ENCODE measurements at places on chromosomes 4 and X.

- DNase-seq, result no peak
These were observed 82.1 kb downstream of the NHSL2 start for GRCh38 chrX:71992711-71993110.

DNA sequence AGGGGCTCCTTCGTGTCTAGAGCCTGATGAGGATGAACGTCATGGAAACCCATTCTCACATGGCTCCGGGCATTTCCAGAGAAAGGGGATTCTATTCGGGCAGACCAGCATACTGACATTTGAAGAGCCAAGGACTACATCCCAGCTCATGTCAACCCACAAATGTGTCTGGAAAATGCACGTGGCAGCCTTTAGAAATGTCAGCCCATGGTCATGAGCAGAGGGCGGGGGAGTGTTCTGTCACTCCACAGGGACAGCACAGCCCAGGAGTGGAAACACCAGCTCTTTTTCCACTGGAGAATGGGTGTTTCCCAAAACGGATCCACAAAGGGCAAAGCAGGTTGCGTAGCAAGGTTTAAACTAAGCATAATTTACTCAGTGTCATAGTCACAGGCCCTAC lies 207.0 kb downstream of the BCOR start:
- no peak for DNase-seq

DNA sequence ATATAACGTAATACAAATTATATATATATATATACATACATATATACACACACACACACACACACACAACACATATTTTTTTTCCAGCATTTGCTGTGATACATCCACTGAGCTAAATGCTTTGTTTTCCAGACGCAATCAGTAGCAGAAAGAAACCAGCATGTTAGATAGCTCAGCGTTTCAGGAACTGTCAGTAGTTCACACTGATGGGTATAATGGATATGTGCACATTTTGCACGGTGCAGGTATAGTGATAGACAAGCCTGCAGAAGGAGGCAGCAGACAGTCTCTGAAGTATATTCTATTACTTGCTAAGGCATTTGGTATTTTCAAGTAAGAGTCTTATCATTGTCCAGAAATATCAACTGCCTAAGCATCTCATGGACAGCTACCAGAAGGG lies 741.6 kb upstream of the HS3ST1 start:
- DNase-seq, result no peak

DNA sequence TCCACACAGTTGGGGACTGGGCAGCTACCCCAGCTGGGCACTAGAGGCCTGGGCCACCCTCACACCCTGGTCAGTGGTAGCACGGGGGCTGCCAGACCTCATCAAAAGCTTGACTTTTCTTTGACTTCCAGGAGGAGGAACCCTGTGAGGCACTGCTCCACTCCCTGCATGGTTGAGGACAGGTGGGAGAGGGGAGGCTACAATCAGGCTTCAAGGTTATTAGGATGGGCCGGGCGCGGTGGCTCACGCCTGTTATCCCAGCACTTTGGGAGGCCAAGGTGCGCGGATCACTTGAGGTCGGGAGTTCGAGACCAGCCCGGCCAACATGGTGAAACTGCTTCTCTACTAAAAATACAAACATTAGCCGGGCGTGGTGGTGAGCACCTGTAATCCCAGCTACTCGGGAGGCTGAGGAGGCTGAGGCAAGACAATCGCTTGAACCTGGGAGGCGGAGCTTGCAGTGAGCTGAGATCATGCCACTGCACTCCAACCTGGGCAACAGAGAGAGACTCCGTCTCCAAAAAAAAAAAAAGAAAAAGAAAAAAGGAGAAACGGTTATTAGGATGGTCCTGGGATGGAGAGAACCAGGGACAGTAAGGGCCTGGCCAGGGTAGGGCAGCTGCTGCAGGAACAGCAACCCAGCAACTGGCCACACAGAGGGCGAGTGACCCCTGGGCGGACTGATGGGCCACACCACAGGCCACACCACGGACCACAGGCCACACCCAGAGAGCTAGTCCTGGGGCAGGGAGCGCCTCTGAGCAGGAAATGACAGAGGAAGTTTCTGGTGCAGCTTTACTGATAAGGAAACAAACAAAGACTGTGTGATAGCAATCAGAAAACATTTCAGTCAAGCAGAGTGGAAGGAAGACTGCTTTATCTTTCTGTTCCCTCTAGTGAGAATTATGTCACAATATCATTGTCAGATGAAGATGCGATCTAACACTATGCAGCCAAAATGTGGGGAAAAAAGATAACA lies 20.5 kb upstream of the OPN1LW start:
- DNase-seq, result no peak

DNA sequence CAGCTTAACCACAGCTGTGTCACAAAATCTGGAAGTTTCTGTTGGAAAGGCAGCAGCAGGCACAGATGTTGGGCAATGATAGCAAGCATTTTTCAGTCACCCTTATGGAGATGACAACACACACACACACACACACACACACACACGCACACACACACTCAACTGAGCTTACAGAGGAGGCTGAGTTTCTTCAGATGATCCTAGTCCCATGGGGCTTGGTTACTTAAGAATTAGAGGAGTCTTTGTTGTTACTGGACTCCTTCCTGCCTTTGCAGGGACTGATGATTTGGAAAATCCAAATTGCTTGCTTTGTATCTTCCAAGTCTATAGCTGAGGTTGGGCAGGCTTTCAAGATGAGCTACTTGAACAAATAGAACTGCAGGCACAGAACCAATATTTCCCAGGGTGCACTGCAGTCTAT lies 740.1 kb upstream of the PITX2 start:
- peak; percentile 99 for DNase-seq

- no peak for DNase-seq
These were observed at the start of gene SLC25A43 for GRCh38 chrX:119398974-119399771. Gene SLC25A43, plus strand, starts transcription at chrX:119399336. Its CDS starts 68 bp downstream, at chrX:119399404.

GRCh38 chrX:6761251-6761650 lies 226.3 kb upstream of the VCX3A start:
- DNase-seq, result no peak

DNA sequence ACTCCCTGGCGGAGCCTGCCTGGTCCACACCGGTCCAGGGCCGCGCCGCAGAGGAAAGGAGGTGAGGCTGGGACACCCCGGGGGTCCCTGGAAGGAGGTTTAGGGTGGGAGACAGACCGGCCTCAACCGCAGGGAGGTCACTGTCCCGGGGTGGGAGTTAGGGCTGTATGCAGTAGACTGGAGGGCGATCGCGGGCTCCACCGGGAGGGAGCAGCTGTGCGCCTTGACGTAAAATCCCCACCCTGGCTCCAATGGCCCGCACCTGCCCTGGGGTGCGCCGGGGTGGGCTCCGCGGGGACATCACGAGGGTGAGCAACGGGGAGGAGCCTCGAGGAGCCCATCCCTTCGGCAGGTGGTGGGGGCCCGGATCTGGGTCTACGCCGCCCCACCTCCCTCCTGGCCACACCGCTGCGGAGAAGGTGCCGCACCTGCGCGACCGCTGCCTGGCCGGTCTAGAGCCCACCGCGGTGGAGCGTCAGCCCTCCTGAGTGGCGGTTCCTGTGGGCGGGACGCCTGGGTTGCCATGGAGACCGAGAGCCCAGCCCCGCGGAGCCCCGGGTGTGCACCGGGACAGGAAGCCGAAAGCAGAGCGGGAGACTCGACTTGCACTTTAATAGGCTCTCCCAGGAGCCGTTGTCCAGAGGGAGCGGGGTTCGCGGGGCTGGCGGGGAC lies 105.1 kb downstream of the ADRA2C start:
- no peak for DNase-seq

GRCh38 chr4:2217726-2218125 lies 24.2 kb downstream of the HAUS3 start:
- DNase-seq, result no peak

DNA sequence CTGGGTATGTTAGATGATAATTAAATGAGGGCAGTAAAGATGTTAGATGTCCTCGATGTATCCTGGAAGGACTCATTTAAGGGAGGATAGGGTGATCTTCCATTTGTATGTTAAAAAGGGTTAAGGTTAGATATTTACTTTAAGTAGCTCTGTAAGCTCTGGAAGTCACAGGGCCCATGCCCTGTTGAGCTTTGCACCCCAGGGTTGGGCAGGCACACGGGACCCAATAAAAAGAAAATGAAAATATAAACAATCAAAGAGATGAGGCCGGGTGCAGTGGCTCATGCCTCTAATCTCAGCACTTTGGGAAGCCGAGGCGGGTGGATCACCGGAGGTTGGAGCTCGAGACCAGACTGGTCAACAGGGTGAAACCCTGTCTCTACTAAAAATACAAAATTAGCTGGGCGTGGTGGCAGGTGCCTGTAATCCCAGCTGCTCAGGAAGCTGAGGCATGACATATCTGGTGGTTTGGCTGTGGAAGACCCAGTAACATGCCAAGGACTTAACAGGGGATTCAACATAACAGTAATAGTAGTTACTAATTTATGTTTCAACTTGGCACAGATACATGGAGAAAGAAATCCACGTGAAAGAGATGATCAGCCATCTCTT lies 16.9 kb upstream of the PHEX start:
- DNase-seq, result no peak

GRCh38 chrX:47430925-47431324 lies 52.1 kb downstream of the ZNF41 start:
- no peak for DNase-seq

DNA sequence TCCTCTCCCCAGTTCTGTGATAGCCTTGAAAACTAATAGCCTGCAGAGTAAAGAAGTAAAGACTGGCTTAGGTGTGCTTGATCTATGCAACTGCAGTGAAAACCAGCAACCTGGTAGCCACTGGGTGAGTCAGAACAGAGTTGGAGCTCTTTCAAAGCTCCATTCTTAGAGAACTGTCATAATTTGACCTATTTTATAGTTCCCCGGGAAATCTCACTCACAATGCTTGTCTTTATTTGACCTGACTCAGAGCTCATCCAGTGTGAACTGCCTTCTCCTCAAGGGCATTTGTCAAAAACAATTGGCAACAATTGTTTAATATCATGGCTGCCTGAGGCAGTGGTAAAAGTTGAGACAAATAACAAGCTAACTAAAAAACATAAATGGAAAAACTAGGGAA lies 213.0 kb upstream of the NHS start:
- DNase-seq, result no peak

GRCh38 chr4:35643661-35644060 lies 600.7 kb downstream of the ARAP2 start:
- no peak for DNase-seq

DNA sequence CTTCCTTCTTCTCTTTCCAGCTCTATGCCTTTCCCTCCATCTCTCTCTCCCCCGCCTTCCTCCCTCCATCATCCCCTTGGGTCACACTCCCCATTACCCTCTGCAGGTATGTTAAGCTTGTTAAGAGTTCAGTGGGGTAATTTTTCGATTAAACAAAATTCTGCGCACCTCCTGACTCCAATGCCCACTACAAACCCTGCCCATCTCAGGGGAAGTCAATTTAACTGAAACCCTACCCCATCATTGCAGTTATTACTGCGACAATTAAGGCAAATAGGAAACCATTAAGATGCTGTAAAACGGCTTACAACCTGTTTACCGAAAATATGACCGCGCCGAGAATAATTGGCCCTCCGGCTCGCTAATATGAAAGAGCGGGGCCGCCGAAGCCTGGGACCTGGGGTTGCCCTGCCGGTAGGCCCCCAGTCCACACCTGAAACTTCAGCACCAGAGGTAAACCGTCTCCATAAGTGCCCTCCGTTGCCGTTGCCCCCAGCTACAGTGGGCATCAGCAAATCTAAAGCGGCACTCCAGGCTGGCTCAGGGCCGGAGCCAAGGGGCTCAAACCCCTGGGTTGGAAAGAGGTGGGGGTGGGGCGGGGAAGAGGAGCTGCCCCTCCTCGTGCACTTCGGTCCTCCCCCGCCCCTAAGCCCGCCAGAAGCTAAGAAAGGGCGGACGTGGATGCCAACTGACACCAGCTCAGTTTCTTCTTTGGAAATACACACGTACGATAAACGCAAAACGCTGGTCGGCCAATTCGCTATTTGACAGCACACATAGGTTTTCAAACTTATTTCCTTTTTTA lies 4.8 kb downstream of the ARX start:
- DNase-seq, result no peak

DNA sequence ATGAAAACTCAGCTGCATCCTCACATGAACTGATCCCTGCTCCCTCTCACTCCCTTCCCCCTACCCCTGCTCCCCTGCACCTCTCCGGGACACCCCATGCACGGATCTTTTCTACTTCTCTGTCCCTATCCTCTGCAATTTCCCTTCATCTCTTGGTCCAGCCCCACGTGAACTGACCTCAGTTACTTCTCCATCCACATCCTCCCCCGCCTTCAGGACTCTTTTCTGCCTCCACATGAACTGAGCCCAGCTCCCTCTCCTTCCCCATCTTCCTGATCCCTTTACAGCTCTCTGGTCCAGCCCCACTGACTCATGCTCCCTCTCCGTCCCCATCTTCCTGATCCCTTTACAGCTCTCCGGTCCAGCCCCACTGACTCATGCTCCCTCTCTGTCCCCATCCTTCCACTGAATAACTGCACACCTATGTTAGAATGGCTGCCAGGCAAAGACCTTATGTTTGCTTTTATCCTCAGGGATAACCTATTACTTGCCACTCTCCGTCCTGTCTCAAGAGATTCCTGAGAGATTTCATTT lies 5.6 kb downstream of the CETN2 start:
- DNase-seq, result no peak

- DNase-seq, result no peak
These were observed 25.7 kb upstream of the MND1 start for GRCh38 chr4:153318696-153319320.

GRCh38 chr4:159787901-159788300 lies 685.0 kb downstream of the RAPGEF2 start:
- DNase-seq, result no peak

- DNase-seq, result no peak
These were observed 163.4 kb downstream of the AREG start for GRCh38 chr4:74608151-74608949.

DNA sequence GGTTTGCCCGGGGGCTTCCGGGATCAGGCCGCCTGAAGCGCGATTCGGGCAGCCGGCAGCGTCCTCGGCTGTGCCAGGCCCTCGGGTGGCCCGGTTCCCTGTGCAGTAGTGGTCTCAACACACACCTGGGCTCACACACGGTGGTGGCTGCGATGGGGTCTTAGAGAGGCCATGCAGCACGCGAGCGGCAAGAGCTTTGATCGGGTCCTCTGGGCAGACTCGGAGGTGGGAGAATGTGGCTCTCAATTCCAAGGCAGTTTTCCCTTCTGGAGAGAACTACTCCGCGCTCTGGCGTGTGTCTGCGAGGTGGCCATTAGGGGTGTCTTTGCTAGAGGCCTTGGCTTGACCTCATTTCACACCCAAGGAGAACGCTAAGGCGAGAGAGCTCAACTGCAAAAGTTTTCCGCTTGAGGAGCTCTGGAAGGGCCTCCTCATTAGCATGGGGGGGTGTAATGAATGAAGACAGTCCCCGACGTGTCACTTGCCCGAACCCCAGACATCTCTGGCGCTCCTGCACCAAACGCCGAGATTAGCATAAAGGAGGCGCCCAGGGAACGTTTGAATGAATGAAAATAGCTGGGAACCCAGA lies 771 bp upstream of the RBPJ start:
- no peak for DNase-seq

- no peak for DNase-seq
These were observed 84.8 kb downstream of the AKAP4 start for GRCh38 chrX:50115973-50116372.

DNA sequence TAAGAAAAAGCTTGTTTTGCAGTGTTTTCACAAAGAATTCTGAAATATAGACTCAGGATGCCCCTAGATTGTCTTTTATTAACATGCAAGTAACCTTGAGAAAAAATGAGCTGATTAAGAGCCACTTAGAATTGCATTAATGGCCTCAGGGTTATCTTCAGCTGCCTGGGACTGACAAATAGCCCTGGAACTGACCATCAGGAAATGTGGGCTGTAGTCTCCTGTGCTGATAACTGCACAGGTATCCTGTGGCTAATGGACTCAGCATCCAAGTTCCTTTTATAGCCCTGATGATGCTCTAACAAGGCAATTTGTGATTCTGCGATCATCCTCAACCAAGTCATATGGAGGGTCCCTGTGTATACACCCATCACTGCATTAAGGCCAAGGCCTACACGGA lies 17.0 kb downstream of the CA5B start:
- DNase-seq, result no peak
